HAP-1 (cell line): ENCODE measurements at places on chromosomes 1 and 21.

DNA sequence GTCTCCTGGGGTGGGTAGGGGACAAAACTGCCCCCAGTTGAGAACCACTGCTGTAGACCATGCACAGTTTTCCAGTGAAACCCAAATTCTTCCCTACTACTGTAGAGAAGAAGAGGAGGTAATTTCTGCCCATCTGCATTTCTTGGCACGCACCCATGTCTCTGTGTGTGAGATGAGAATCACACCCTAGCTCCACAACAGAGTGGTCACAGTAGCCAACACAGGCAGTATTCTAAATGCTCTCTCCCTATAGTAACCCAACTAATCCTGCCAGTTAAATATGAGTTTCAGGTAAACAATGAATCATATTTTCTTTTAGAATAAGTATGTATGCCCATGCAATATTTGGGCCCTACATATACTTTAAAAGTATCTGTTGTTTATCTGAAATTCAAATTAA lies 1.2 kb upstream of the CAPN2 start:
- DNase-seq, result no peak

GRCh38 chr1:14113271-14113670 lies 413.3 kb downstream of the PRDM2 start:
- no peak for DNase-seq

GRCh38 chr1:1437904-1438376 lies 2.5 kb downstream of the VWA1 start:
- DNase-seq, result no peak

- DNase-seq, result no peak
Measured at GRCh38 chr1:218573925-218574324, 228.8 kb downstream of the TGFB2 start.

GRCh38 chr1:51518033-51518585 lies 957 bp downstream of the EPS15 start:
- peak; percentile 61 for DNase-seq

GRCh38 chr1:156773607-156774006 lies 6.3 kb downstream of the PRCC start:
- no peak for DNase-seq

DNA sequence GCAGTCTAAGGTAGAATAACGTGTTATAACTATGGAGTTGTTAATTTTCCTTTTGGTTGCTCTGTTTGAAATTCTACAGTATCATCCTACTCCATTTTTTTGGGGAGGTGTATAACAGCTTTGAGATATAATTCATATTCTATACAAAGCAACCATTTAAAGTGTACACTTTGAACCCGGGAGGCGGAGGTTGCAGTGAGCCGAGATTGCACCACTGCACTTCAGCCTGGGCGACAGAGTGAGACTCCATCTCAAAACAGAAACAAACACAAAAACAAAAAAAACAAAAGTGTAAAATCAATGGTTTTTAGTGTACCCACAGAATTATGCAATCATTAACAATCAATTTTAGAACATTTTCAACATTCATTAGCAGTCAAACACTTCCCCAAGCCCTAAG lies 33.8 kb downstream of the CNIH4 start:
- no peak for DNase-seq

DNA sequence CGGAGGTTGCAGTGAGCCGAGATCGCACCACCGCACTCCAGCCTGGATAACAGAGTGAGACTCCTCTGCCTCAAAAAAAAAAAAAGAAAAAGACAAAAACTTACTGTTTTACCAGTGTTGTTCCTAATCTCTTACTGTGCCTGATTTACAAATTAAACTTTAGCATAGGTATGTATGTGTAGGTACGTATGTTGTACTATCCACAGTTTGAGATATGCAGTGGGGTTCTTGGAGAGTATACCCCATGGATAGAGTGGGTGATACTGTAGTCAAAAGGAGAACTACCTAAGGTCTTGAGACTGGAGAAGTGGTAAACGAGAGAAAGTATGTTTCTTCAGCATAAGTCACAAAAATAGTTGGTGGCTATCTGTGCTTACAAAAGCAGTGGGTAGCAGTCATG lies 38.6 kb downstream of the RNF11 start:
- no peak for DNase-seq

GRCh38 chr1:234724516-234725176 lies 114.7 kb upstream of the IRF2BP2 start:
- no peak for DNase-seq

DNA sequence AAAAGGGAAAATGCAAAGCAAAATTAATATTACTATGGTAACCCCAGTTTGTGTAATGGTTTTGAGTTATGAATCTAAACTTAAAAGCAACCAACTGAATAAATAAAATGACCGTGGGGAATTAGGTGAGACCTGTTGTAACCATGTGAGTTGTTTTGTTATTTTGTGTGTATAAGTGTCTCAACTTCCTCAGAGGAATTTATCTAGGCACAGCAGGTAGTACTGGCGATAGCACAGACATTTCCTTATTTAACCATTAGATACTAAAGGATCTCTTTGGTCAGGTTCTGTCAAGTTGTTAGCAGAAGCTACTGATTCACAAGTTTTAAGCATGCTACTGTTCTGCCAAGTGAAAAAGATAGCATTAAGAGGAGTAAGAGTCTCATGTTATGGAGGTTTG lies 39.3 kb upstream of the LRRC7 start:
- no peak for DNase-seq

DNA sequence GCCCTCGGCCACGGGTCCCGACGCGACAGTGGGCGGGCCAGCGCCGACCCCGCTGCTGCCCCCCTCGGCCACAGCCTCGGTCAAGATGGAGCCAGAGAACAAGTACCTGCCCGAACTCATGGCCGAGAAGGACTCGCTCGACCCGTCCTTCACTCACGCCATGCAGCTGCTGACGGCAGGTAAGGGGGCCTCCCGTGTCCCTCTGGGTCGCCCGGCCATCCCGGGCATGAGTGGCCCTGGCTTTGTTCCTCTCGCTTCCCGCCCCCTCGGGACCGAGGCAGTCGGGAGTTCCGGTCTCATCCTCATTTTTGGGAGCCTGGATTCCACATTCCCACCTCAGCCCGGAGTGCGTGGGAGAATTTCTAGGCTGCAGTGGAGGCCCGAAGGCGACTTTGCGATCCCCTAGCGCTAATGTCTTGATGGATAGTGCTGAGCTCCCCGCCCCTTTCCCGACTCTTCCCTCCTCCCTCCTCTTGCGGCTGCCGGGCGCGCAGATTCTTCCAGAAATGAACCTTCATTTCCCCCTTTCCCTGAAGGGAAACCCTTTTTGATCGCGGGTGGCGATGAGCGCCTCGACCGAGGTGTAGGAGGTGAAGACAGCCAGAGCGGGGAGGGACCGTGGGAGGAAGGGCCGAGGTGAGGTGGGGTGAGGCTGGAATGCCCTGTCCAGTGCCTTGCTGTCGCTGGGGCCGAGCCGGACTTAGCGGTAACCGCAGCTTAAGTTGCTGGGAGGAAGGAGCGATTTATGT lies 705 bp downstream of the KHDRBS1 start:
- DNase-seq, result peak; percentile 71

DNA sequence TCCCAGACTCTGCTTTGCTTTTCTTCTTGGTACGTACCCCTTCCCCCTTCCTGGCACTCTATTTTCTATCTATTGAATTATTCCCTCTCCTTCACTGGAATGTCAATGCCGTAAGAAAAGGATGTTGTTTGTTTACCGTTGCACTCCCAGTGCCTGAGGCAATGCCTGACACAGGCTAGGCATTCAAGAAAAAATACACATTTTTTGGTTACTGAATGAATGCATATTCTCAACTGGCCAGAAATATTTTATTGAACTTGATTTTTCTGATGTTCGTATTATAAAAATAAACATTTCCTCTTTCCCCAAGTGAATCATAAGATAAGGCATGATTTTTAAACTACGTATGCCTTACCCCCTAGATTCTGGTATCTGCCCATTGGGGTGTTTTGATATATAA lies 41.2 kb downstream of the GNG12 start:
- peak; percentile 29 for DNase-seq

GRCh38 chr1:156103521-156103947 lies 11.0 kb upstream of the LMNA start:
- no peak for DNase-seq

- DNase-seq, result no peak
Measured at GRCh38 chr1:145886390-145886789, 724 bp upstream of the ANKRD35 start.

DNA sequence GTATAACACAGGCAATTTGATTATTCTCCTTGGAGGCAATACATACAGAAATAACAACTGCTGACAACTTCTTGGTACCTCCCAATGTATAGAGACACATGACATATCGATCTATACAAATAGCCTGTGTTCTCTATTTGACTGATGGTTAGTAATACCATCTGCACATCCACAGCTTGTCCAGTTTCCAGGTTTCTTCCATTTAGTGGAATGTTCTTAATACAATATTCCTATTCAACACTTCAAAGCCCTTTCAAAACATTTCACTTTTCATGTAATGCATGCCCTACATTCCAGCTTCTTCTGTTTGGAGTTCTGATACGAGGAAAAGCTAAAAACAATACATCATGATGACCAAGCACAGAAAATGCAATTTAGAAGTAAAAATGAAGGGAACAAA lies 37.0 kb upstream of the GORAB start:
- DNase-seq, result no peak

- DNase-seq, result no peak
Measured at GRCh38 chr1:227035316-227035715, 95.2 kb downstream of the COQ8A start.

DNA sequence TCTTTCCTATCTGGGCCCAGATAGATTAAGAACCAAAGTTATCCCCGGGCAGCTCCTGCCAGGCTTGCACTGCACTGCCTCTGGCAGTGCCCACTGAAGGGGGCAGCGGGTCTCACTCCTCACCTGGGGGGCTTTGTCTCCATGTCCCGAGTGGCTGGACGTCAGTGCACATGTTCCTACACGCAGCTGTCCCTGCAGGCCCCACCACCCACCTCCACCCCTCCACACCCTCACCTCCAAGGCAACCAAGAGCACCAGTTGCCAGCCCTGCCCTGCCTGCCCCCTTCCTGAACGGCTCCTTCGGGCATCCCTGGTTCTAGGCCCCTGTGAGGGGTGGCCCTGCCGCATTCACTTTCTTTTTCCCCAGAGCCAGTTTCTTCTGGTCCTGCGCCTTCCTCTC lies 147.2 kb downstream of the PEX14 start:
- DNase-seq, result no peak

DNA sequence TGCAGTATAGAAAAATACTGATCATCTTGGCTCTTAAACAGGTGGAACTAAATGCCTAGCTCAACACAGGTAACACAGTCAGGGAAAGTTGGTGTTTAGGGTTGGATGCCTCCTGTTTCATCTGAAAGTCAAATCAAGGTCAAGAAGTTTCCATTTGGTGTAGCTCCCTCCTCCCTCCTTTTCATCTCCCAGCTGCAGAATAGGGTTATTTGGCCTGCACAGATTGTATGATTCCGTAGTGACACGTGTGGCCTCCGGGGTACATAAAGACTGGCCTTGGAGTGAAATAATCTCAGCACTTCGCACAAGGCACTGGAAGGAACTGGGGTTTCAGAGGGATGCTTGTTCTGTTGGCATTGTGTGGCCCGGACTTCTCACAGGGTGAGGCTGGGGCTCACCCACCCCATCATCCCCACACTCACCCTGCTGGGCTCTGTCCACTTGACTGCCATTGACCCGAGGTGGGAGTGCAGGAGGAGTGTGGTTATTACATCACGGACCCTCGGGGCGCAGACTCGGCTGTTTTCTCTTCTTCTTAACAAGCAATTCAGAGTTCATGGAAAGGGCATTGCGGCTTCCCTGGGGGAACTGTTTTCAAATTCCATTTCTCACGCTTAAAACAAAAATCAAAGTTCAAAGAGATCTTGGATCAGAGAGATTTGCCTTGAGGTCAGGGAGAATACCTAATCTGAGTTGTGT lies 18.4 kb downstream of the IGSF5 start:
- no peak for DNase-seq

DNA sequence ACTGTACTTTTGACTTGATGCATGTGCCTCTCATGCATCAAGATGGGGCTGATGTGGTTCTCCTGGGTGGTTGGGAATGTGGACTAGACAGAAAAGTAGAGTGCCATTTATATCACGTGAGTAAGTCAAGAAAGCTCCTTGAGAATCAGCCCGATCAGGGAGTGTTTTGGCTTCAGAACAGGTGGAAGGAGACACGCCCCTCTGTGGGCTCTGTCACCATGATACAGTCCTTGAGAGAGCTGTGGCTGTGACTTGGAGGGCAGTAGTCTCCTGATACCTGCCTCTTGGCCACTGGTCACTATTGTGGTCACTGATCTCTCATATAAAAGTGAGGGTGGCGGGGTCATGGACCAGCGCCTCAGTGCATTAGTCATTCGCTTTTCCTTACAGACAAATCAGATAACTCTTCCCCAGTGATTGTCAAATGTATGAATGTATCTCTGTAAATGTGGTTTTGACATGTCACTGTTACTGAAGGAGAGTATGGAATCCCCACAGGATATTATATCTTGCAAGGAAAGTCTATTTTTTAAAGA lies 8.9 kb upstream of the C4BPB start:
- no peak for DNase-seq

GRCh38 chr1:183593356-183593755 lies 3.1 kb upstream of the NCF2 start:
- no peak for DNase-seq

GRCh38 chr1:38003261-38004250 lies 1.8 kb downstream of the FHL3 start:
- DNase-seq, result no peak

- no peak for DNase-seq
Measured at GRCh38 chr1:110770832-110771231, 96.1 kb upstream of the KCNA3 start.

DNA sequence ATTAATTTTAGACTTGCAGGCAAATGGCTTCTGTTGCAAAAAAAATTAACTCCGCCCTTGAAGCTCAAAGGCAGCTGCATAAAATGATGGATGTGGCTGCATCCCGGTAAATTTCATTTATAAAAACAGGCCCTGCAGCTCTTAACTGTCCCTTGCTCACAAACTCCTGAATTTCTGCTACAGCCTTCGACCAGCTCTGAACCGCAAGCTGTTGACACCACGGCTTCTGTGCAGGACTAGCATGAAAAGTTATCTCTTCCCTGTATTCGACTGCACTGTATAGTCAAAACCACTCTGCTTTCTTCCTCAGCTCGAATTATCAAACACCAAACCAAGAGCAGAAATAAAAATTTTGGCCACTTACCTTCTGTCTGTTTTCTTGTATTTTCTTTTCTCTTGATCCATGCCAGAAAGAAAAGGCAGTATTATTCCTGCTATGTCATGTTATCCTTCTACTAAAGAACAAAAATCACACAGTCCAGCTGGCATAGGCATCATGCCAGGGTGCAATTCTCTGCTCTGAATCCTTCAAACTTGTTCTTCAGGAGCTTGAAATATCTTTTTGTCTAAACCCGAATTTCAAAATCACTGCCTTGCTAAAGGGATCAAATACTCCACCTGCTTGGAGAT lies 195.5 kb upstream of the NCAM2 start:
- no peak for DNase-seq

GRCh38 chr1:194289569-194290266 lies 1103.3 kb upstream of the B3GALT2 start:
- DNase-seq, result no peak

- DNase-seq, result no peak
Measured at GRCh38 chr1:20319456-20320220, 29.0 kb downstream of the VWA5B1 start.

- no peak for DNase-seq
Measured at GRCh38 chr1:94543893-94544635, 2.5 kb upstream of the F3 start.

GRCh38 chr1:224544346-224545110 lies 71.6 kb upstream of the CNIH3 start:
- no peak for DNase-seq

- no peak for DNase-seq
Measured at GRCh38 chr21:16775076-16775475, 737.8 kb upstream of the CXADR start.

- DNase-seq, result no peak
Measured at GRCh38 chr1:6832531-6833188, 47.4 kb downstream of the CAMTA1 start.

- DNase-seq, result no peak
Measured at GRCh38 chr1:234924450-234925355, 203.9 kb downstream of the TOMM20 start.
